ENCODE measurements at places on chromosomes 2 and 18. TPM values are rescaled to one million over a fixed set of nuclear protein-coding genes. Genes with fewer than 3 reads are reported as not detected.

LYG1 gene
- polyA plus RNA-seq = 0.53 TPM

CRYBA2 gene
- not detected for polyA plus RNA-seq

DNA sequence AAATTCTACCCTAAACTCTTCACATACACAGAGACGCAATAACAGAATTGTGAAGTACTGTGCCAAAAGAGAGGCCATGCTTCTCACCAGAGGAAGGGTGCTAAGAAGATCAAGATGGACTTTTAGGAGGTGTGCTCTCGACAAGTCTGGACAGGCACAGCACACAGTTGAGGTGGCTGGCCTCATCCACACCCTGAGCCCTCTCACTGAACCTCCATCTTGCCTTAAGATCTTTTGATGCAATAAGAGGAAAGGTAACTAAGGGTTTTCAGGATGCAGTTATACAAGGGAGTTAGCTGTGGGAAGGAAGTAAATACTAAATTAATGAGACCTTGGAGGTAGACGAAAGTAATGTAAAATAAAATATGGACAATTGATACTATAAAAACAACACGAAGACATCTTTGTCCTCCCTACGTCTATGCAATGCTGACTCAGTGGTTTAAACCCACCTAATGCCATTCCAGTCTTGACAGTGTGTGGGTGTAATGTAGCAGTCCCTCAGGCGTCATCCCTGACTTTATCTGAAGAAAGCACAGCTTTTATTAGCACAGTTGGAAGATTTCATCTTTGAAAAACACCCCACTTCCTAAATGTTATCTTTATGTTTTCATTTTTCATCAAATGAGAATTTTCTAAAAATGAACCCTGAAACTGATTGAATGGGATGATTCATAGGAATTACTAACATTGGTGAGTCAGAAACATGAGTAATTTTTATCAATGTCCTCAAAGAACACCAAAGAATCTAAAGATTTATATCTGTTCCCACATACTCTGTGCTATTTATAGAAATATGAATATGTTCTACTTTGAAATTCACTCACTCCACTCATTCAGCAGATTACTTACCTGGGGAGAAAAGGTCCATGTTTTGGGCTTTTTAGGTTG, 34.0 kb upstream of the MALL start:
- H3K27ac ChIP-seq = peak overlapping the region; percentile 84
- DNase-seq = peak; percentile 67
- H3K4me1 ChIP-seq = peaks cover 20% of the 10 kb centered on the region

DNA sequence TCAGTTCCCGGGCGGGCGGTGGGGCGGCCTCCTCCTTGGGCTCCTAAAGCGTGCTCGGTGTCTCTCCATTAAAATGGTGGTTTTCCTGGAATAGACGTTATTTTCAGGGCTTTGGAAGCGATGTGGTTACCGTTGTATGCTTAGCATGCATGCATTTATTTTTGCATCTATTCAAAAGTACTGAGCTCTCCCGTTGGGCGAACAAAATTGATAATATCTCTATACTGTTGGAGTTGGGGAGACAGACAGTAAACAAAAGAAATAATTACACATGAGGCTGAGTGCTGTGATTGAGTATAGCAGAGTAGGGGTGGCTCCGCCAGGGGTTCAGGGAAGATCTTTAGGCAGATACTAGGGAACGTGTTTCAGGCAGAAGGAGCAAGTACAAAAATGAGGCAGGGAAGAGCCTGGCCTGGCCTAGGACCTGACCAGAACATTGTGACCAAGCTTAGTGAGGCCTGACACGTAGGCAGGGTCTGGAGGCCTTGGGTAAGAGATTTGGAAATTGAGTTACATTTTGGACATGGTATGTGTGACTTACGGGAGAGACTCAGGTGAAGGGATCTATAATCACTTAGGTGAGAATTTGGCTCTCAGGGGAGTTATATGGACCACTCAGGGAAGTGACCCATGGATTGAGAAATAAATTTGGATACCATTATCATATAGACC, 674 bp downstream of the NCAPH start:
- no peaks in the 10 kb centered on the region for H3K27me3 ChIP-seq
- H3K36me3 ChIP-seq = no peaks in the 10 kb centered on the region
- peaks cover 11% of the 10 kb centered on the region for H3K4me1 ChIP-seq
- peak overlapping the region; percentile 91 for H3K4me3 ChIP-seq
- DNase-seq = no peak

DNA sequence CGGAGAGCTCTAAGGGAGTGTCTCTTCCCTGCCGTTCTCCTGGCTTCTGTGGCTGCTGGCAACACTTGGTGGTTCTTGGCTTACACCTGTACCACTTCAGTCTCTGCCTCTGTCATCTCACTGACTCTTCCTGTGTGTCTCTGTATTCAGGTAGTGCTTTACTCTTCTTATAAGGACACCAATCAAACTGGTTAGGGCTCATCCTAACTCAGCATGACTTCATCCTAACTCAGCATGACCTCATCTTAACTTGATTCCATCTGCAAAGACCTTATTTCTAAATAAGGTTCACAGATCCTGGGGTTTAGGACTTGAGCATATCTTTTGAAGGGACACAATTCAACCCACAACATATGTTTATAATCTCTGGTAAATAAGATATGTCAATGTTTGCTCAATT, 51.6 kb upstream of the DSEL start:
- H3K27me3 ChIP-seq = no peaks in the 10 kb centered on the region
- no peak overlapping the region for H3K4me3 ChIP-seq
- H3K4me1 ChIP-seq = no peaks in the 10 kb centered on the region
- H3K27ac ChIP-seq = no peak overlapping the region
- DNase-seq = no peak

DNA sequence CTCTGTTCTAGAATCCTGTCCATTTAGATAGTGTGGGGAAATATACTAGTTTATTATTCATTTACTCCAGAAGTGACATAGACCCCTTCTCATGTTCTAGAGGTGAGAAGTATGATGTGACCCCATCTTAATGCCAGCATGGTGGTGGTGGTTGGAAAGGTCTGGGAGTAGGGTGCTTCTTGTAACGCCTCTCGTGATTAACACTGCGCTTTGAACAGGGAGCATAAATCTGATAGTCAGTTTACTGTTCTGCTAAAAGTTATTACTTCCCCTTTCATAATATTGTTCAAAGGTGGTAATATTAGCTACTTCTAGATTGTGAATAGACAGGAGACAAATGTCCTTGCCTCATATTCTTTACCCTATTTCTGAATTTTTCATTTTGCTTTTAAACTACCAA, 35.6 kb downstream of the EHBP1 start:
- no peaks in the 10 kb centered on the region for H3K27me3 ChIP-seq
- no peak overlapping the region for H3K27ac ChIP-seq
- no peak overlapping the region for H3K4me3 ChIP-seq
